Glutamatergic neuron (in vitro differentiated cells): ENCODE measurements at places on chromosomes 2 and 18.

DNA sequence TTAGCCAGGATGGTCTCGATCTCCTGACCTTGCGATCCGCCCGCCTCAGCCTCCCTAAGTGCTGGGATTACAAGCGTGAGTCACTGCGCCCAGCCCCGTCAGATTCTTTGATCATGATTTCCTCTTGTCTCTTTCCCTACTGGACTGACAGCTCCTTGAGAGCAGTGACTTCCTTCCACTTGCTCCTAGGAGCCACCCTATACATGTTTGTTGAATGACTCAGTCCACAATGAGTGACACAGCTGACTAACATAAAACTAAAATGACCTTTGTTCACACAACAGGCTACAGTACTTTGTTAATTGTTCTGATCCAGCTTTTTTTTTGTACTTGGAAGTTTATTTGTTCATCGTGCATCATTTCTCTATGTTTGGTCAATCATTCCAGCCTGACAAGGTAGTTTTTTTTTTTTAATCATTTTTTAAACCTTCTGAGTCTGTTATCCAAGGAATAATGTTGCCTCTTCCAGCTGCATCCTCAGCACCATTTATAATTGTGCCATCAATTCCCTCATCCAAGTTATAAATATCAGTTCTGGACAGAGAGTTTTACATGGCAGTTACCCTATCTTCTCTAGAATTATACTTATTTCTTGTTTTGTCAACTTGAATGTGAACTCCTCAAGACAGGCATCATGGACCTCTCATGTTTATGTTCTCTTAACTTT, 42.9 kb upstream of the TUBA3E start:
- H3K27ac ChIP-seq, result no peak overlapping the region
- H3K36me3 ChIP-seq, result no peaks in the 10 kb centered on the region
- no peak for DNase-seq
- H3K4me1 ChIP-seq, result no peaks in the 10 kb centered on the region

DNA sequence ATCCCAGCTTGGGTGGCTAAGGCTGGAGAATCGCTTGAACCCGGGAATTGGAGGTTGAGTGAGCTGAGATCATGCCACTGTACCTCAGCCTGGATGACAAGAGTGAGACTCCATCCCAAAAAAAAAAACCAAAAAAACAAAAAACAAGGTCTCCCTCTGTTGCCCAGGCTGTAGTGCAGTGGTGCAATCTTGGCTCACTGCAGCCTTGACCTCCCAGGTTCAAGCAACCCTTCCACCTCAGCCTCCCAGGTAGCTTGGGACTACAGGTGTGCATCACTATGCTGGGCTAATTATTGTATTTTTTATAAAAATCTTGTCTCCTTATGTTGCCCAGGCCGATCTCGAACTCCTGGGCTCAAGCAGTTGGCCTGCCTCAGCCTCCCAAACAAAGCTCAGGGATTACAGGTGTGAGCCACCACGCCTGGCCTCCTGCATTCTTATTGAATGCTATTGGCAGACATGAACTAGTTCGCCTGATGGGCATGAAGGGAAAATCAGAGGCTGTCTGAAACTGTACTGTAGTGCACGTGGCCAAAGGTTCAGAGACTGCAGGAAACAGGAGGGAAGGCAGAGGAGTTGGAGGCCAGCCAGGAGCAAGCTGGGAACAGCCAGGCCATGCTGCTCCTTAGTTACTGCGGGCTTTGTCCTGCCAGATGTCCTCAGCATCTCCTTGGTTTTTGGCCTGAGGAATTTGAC, 16.0 kb upstream of the ASXL2 start:
- DNase-seq, result no peak
- H3K27ac ChIP-seq, result no peak overlapping the region
- no peak overlapping the region for H3K4me3 ChIP-seq

GRCh38 chr2:218277921-218278320, 7.6 kb downstream of the PNKD start:
- no peak overlapping the region for H3K27ac ChIP-seq
- H3K36me3 ChIP-seq, result no peaks in the 10 kb centered on the region
- no peak for DNase-seq
- no peak overlapping the region for H3K4me3 ChIP-seq
- H3K27me3 ChIP-seq, result peaks cover 10% of the 10 kb centered on the region

DNA sequence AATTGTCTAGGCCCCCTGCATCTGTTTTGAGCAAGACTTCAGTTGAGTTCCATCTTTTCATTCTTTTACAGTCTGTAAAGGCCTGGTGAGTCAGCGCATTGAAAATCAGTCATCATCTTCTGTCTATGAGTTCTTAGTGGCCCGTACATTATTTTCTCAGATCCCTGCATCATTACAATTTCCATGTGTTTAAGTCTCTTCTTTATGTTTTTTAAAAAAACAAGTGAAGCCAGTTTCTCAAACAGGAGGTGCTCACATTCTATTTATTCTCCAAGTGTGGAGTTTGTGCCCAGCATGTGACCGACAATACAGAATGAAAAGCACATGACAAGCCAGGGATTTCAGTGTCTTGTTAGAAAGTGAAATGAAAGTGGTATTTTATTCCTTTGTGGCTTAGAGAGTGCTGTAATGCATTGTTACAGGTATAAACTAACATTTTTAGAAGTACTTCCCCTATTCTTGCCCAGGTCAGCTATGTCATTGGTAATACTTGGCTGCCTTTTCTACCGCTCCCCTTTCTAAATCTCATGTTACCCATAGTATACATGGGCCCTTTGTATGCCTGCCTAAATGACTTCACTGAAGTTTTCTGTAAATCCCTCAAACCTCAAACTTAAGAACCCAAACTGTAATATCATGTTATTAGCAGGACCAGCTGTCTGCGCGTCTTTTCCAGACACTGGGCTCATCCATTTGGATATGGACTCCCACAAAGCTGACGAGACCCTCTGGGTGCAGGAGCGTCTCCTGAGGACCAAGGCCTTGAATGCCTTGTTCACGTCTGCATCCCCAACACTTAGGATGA, 67.6 kb downstream of the FEZ2 start:
- DNase-seq, result no peak
- no peaks in the 10 kb centered on the region for H3K4me1 ChIP-seq
- H3K27me3 ChIP-seq, result no peaks in the 10 kb centered on the region
- H3K27ac ChIP-seq, result no peak overlapping the region
- no peaks in the 10 kb centered on the region for H3K36me3 ChIP-seq

- peaks cover 10% of the 10 kb centered on the region for H3K4me1 ChIP-seq
- H3K4me3 ChIP-seq, result no peak overlapping the region
- DNase-seq, result no peak
- peak overlapping the region; percentile 11 for H3K27ac ChIP-seq
These were observed 127.8 kb downstream of the VIT start for GRCh38 chr2:36824273-36824672.

- H3K4me1 ChIP-seq, result peaks cover 7% of the 10 kb centered on the region
- no peaks in the 10 kb centered on the region for H3K27me3 ChIP-seq
- H3K27ac ChIP-seq, result no peak overlapping the region
These were observed 593.9 kb upstream of the NETO1 start for GRCh38 chr18:73461780-73462059.
